ENCODE measurements at places on chromosomes 1 and 21. TPM values are rescaled to one million over a fixed set of nuclear protein-coding genes. Genes with fewer than 3 reads are reported as not detected.

Gene NPHS2
- polyA plus RNA-seq = not detected

Gene TNFRSF18
- polyA plus RNA-seq = 0.93 TPM

Gene FMOD
- 72.7 TPM for polyA plus RNA-seq

Gene CHODL
- 5.9 TPM for polyA plus RNA-seq

Gene VTCN1
- polyA plus RNA-seq = 0.68 TPM

Gene RGS4
- polyA plus RNA-seq = 3.9 TPM

Gene S100A12
- polyA plus RNA-seq = 3.8 TPM

Gene LCE1C
- not detected for polyA plus RNA-seq

Gene ABCA4
- 0.81 TPM for polyA plus RNA-seq

Gene CD244
- polyA plus RNA-seq = 0.88 TPM

Gene KCNE2
- polyA plus RNA-seq = 0.81 TPM

Gene MOB3C
- polyA plus RNA-seq = 19.6 TPM

Gene LENEP
- 0.46 TPM for polyA plus RNA-seq

Gene TPTE
- not detected for polyA plus RNA-seq

Gene IGSF21
- 0.16 TPM for polyA plus RNA-seq

Gene CHI3L2
- polyA plus RNA-seq = 0.21 TPM

Gene CRB1
- 0.38 TPM for polyA plus RNA-seq

Gene KDF1
- polyA plus RNA-seq = 9.2 TPM

Gene GJA4
- polyA plus RNA-seq = 32.1 TPM

Gene BCAS2
- 44.4 TPM for polyA plus RNA-seq

Gene C1orf74
- polyA plus RNA-seq = 2.6 TPM

Gene OR6N1
- not detected for polyA plus RNA-seq

Gene VSIG8
- polyA plus RNA-seq = not detected

Gene DISP3
- polyA plus RNA-seq = 0.50 TPM

Gene DDAH1
- polyA plus RNA-seq = 85.2 TPM

Gene PDE9A
- polyA plus RNA-seq = 23.0 TPM

Gene OR2M3
- polyA plus RNA-seq = 0.04 TPM

Gene CFAP74
- polyA plus RNA-seq = 4.1 TPM

Gene CPT2
- polyA plus RNA-seq = 18.0 TPM

Gene FAM131C
- polyA plus RNA-seq = 0.17 TPM

Gene FMO5
- 12.8 TPM for polyA plus RNA-seq

Gene B3GALT5
- 0.83 TPM for polyA plus RNA-seq

Gene NUDC
- polyA plus RNA-seq = 59.8 TPM

Gene LCE3E
- polyA plus RNA-seq = not detected

Gene RHBDL2
- 1.3 TPM for polyA plus RNA-seq

Gene ZYG11A
- 0.16 TPM for polyA plus RNA-seq

Gene GBP1
- polyA plus RNA-seq = 44.5 TPM

Gene CNR2
- 0.14 TPM for polyA plus RNA-seq

Gene GFI1
- 0.48 TPM for polyA plus RNA-seq

Gene FCRL4
- polyA plus RNA-seq = not detected

Gene ZBTB8A
- polyA plus RNA-seq = 13.7 TPM

Gene IVL
- polyA plus RNA-seq = not detected

Gene SELP
- polyA plus RNA-seq = 11.5 TPM

Gene CLCA4
- not detected for polyA plus RNA-seq

Gene LRRC39
- 3.9 TPM for polyA plus RNA-seq

Gene HNRNPCL4
- not detected for polyA plus RNA-seq

Gene LRRC8D
- polyA plus RNA-seq = 16.4 TPM

Gene CRABP2
- polyA plus RNA-seq = 168 TPM

Gene PLA2G2A
- polyA plus RNA-seq = 3.8 TPM

Gene C1orf56
- polyA plus RNA-seq = 11.0 TPM

Gene BARHL2
- polyA plus RNA-seq = not detected

Gene RIMKLA
- 0.78 TPM for polyA plus RNA-seq

Gene RAP1GAP
- polyA plus RNA-seq = 47.0 TPM

Gene P3H1
- 79.9 TPM for polyA plus RNA-seq

Gene LPAR3
- polyA plus RNA-seq = 1.1 TPM

Gene LIPI
- 1.0 TPM for polyA plus RNA-seq

Gene CLCA1
- polyA plus RNA-seq = not detected

Gene NUDT17
- polyA plus RNA-seq = 11.7 TPM

Gene TSACC
- polyA plus RNA-seq = 0.99 TPM

Measured in right lung (tissue), 10 donors.